ENCODE measurements at places on chromosomes 3 and 15.

GRCh38 chr3:88005066-88005465 lies 53.7 kb downstream of the CGGBP1 start:
- DNase-seq, result no peak

- no peak for DNase-seq
Observed at GRCh38 chr3:59771768-59772181, 722.0 kb upstream of the CFAP20DC start.

- DNase-seq, result no peak
Observed at GRCh38 chr3:132652640-132653270, 6.9 kb downstream of the ACAD11 start.

DNA sequence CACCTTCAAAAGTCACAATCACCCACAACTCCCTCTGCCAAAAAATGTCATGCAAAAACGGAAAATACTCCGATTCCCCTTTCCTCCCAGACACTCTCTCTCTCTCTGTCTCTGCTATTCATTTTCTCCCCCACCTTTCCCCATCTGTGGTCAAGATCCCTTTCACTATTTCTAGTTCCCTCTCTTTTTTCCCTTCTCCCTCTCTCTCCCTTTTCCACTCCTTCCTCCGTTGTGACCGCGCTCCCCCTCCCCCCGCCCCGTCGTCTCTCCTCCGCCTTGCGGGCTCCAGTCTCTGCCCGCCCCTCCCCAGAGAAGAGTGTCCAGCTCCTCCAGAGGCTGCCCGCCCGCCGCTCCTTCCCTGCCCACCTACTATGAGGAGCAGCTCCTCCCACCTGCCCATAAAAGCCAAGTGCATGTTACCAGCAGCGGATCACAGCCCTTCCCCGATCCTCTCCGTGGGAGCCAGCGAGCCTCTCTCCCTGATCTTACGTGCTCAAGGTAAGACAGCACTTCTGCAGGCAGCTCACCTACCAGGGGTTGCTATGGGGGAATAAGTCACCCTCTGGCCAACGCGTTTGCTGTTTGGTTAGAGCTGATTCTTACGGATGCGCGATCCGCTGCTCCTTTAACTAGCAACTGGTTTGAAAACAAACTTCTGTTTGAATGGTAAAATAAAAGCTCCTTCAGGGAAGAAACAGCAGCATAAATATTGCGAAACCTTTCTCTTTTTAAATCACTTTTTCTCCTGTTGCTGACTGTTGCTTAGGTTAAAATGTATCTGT lies at the start of gene COL8A1:
COL8A1 (plus strand) TSS at position 428 of the 782 bp plus-strand sequence. CDS start 152,089 bp downstream, outside the sequence.
- DNase-seq, result no peak

All from CD4-positive, alpha-beta T cell (primary cell).